ENCODE measurements at places on chromosomes 2 and 18. TPM values are rescaled to one million over a fixed set of nuclear protein-coding genes. Genes with fewer than 3 reads are reported as not detected.

GRCh38 chr18:2570772-2571199, 519 bp downstream of the METTL4 start:
- peak; percentile 58 for DNase-seq
- peak overlapping the region; percentile 99 for H3K27ac ChIP-seq
- peaks cover 31% of the 10 kb centered on the region for H3K4me1 ChIP-seq
- no peaks in the 10 kb centered on the region for H3K27me3 ChIP-seq

- DNase-seq = no peak
- H3K4me1 ChIP-seq = no peaks in the 10 kb centered on the region
- no peak overlapping the region for H3K27ac ChIP-seq
Observed at GRCh38 chr2:71240794-71241193, 13.9 kb upstream of the PAIP2B start.

- no peak overlapping the region for H3K27ac ChIP-seq
- no peak overlapping the region for H3K4me3 ChIP-seq
- peaks cover 6% of the 10 kb centered on the region for H3K4me1 ChIP-seq
- peak; percentile 44 for DNase-seq
Observed at GRCh38 chr18:63339920-63340484, 20.4 kb upstream of the BCL2 start.

- H3K4me1 ChIP-seq = no peaks in the 10 kb centered on the region
- H3K27me3 ChIP-seq = no peaks in the 10 kb centered on the region
- no peaks in the 10 kb centered on the region for H3K36me3 ChIP-seq
- DNase-seq = peak; percentile 40
- no peak overlapping the region for H3K4me3 ChIP-seq
- H3K27ac ChIP-seq = no peak overlapping the region
Observed at GRCh38 chr2:105118960-105119359, 81.1 kb downstream of the MRPS9 start.

- H3K27me3 ChIP-seq = no peaks in the 10 kb centered on the region
- H3K4me1 ChIP-seq = peaks cover 8% of the 10 kb centered on the region
- H3K27ac ChIP-seq = no peak overlapping the region
- DNase-seq = no peak
- no peaks in the 10 kb centered on the region for H3K36me3 ChIP-seq
- H3K4me3 ChIP-seq = no peak overlapping the region
Observed at GRCh38 chr18:33706391-33706790, 128.4 kb downstream of the ASXL3 start.

DNA sequence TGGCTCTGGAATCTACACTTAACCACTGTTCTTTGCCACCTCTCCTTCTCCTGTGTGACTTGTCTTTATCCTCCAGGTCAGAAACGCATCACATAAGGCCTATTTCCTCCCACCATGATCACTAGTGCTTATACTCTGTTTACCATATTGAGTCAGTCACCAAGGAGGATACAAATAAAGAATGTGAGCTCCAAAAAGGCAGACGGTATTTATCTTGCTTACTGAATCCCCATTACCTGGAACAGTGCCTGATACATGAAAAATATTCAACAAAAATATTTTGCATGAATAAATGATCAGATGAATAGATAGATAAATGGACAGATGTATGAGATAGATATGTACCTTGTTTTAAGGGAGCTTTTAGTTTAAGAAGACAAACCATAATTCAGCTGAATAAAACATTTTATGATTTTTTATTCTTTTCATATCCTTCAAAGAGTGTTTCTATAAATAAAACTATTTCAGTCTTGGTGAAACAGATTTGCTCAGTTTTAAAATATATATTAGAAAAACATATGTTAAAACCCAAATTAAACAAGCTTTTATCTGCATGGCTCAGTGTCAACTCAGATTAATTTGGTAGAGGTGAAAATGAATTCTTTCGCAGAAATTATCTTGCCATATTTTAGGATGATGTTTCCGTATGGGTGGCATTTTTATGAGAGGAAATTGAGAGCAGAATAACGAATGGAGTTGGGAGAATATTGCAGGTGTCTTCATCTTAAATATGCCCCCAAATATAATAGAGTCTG, 799.9 kb downstream of the DCC start:
- H3K27ac ChIP-seq = no peak overlapping the region
- DNase-seq = no peak
- no peaks in the 10 kb centered on the region for H3K4me1 ChIP-seq
- H3K27me3 ChIP-seq = no peaks in the 10 kb centered on the region
- H3K36me3 ChIP-seq = no peaks in the 10 kb centered on the region

GRCh38 chr2:170680172-170680941, 34.8 kb upstream of the SP5 start:
- no peaks in the 10 kb centered on the region for H3K36me3 ChIP-seq
- H3K4me1 ChIP-seq = peaks cover 29% of the 10 kb centered on the region
- DNase-seq = no peak
- H3K4me3 ChIP-seq = no peak overlapping the region
- H3K27ac ChIP-seq = no peak overlapping the region

DNA sequence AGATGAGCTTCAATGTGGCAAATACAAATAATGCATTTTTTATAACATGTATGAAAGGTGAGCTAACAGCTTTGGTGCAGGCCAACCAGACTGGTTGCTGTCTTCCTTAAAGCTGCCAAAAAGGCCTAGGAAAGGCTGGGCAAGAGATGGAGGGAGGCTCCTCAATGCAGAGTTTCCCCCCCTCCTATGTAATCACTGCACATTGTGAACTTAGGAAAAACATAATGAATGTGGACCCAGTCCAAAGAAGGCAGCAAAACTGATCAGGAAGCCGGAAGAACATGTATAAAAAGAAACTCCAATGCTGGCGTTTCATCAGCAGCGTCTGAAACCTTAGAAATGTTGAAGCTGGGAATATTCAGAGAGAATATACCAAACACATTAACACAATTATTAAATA, 84.2 kb upstream of the LYPD6 start:
- no peaks in the 10 kb centered on the region for H3K27me3 ChIP-seq
- H3K4me3 ChIP-seq = no peak overlapping the region
- no peaks in the 10 kb centered on the region for H3K36me3 ChIP-seq
- no peak for DNase-seq
- H3K27ac ChIP-seq = no peak overlapping the region

GRCh38 chr2:171128461-171128860, 32.2 kb downstream of the TLK1 start:
- H3K27ac ChIP-seq = no peak overlapping the region
- H3K36me3 ChIP-seq = no peaks in the 10 kb centered on the region

DNA sequence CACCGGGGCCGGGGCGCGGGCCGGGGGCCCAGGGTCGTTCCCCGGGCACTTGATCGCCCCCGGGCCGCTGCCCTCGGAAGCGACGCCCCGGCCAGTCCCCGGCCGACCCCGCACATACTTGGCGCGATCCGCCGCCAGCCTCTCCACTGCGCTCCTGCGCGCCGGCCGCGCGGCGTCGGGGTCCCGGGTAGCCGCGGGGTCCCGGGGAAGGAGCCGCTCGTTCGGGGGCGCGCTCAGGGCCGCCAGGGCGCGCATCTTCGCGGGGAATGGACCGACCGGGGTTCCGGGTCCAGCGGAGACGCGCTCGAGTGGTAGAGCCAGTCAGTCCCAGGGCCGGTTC, 204 bp downstream of the FAM110C start:
- H3K4me3 ChIP-seq = no peak overlapping the region
- H3K36me3 ChIP-seq = no peaks in the 10 kb centered on the region
- DNase-seq = no peak
- H3K27me3 ChIP-seq = peaks cover 86% of the 10 kb centered on the region

- H3K4me3 ChIP-seq = no peak overlapping the region
- no peak overlapping the region for H3K27ac ChIP-seq
- no peak for DNase-seq
- H3K4me1 ChIP-seq = peaks cover 3% of the 10 kb centered on the region
- no peaks in the 10 kb centered on the region for H3K27me3 ChIP-seq
Observed at GRCh38 chr2:56587456-56587855, 403.7 kb downstream of the CCDC85A start.

Gene CCDC150
- 31.8 TPM for total RNA-seq

Gene FEV
- total RNA-seq = not detected

Gene SPC25
- 39.3 TPM for total RNA-seq

Gene SMYD1
- not detected for total RNA-seq

Gene GALNT13
- 7.4 TPM for total RNA-seq

Gene SCN1A
- total RNA-seq = 8.6 TPM

Gene LDAH
- 49.7 TPM for total RNA-seq

Gene MARCHF4
- 0.86 TPM for total RNA-seq

Gene CBLN2
- total RNA-seq = 0.58 TPM

Gene CERKL
- 0.23 TPM for total RNA-seq

Gene LIPG
- total RNA-seq = 32.4 TPM
